ENCODE measurements at places on chromosomes 5 and 9.

- DNase-seq: no peak
These were observed 49.1 kb downstream of the SEMA4D start for GRCh38 chr9:89448821-89449220.

DNA sequence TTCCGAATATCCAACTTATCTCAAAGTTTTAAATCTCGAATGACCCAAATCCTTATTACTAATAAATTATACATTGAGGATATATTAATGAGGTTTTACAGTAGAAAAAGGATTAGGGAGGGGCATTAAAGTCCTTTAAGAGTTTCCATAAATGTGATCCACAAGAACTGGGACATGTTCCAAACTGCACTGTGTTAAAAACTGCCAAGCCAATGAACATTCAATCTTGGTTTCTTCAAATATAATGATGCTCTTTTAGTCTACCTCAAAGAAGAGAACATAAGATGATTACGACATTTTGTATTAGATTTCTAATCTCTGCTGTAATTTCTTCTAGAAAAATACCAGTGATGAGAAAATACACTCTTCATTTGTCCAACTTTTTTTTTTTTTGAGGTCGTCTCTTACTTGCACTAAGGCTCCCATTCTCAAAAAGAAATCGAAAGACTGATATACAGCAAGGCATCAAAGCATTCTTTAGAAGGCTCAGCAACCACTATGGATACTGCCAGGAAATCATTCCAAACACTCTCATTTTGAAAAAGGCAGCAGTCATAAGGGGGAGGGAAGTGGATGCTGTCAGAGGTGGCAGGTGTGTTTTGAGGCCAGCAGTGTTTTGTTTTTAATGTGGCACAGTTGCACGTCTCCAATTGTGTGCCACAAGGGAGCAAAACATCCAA, 1.7 kb downstream of the PTAR1 start:
- DNase-seq: no peak

- no peak for DNase-seq
These were observed 79.5 kb upstream of the IL12B start for GRCh38 chr5:159409801-159410200.

DNA sequence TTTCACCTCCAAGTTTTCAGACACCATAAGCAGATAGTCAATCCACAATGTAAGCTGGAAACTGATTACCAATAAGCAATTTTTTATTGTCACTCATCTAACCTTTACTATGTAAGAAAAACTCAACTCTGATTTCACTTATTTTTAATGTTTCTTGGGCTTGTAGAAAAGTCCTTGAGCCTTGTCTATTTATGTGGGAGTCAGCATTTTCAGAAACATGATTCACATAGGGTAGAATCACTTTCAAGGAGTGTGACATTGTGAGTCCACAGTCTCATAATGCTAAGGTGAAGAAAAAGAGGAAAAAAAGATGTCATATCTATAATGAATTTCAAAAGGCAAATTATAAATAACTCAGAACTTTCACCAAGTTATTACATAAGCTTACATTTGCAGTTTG, 2167.9 kb upstream of the C9orf72 start:
- no peak for DNase-seq

- DNase-seq: no peak
These were observed 51.9 kb downstream of the KLF4 start for GRCh38 chr9:107437716-107438115.

GRCh38 chr9:125617087-125617486, 89.9 kb downstream of the MAPKAP1 start:
- no peak for DNase-seq

DNA sequence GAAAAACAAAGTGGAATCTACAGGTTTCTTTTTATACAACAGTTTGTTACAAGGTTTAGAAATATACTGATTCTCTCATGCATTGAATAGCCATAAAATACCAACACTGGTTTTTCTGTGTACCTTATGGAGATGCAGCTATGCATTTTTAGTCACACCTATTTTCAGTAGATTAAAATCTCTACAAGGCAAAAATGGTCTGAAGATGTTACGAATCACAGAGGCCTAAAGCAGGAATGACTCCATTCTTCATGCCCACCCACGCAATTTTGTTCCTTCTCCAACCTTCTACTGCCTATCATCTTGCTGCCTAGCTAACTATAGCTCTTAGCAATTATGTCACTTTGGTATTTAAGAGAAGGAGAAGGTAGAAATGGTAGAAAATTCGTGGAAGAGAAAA, 9.9 kb downstream of the PLK2 start:
- DNase-seq: no peak

- no peak for DNase-seq
These were observed 43.9 kb downstream of the USP20 start for GRCh38 chr9:129879103-129879699.

GRCh38 chr5:170306381-170306831, 8.8 kb upstream of the LCP2 start:
- peak; percentile 17 for DNase-seq

DNA sequence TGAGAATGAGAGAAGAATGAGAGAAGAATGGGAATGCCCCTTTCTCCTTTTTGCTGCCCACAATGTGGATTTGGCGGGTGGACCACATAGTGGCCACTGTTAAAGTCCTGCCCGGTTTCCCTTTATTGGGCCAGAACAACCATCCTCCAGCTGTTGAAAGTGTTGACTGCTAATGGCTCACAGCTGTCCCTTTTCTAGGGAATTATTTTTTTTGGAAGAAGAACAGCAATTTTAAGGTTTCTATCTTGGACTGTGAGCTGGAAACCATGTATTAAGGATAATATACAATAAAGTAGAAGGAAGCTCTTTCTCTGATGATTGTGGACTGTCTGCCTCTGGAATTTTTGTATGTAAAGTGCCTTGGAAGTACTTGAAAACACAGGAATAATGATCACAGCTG, 185.9 kb downstream of the DMRT2 start:
- no peak for DNase-seq
